SK-N-SH (cell line): ENCODE measurements at places on chromosomes 5 and 9. TPM values are rescaled to one million over a fixed set of nuclear protein-coding genes. Genes with fewer than 3 reads are reported as not detected.

Gene IFNA21
- not detected in 2 replicates for polyA plus RNA-seq

DNA sequence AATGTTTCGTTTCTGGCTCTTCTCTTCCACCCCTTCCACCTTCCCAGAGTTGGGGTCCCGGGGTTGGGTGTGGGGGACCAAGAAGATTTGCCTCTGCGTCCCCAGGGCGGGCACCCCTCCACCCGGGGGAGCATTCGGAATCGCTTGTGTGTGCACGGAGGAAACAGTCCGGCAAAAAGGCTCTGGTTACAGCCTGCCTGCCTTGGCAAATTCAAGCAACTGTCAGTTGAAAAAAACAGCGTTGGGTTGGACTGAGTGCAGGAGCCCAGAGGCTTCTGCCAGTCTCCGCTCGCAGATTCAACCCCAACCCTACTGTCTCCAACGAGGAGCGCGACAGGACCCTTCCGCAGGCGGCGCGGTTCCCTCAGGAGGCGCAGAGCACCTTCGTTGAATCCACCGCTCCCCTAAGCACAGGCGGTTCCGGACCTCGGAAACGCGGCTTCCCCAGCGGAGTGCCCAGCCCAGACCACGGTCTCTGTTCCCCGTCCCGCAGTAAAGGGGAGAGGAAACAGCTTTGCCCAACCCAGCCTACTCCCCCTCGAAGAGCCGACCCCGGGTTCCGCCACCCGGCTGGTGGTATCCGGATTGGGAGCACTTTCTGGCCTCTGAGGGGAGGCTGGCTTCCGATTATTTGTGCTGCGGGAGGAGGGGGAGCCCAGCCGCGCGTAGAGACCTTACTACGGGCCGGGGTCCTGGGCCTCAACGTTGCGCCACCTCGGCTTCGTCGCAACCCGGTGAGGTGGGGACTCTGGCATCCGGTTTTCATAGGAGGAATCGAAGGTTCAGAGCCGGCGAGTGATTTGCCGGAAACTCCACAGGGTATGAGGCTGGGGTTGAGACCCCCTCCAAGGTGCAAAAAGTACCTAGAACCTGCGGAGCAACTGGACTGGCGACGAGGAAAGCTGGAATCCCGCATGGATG, 9.6 kb downstream of the LHX6 start:
- DNase-seq = peak; percentile 56

DNA sequence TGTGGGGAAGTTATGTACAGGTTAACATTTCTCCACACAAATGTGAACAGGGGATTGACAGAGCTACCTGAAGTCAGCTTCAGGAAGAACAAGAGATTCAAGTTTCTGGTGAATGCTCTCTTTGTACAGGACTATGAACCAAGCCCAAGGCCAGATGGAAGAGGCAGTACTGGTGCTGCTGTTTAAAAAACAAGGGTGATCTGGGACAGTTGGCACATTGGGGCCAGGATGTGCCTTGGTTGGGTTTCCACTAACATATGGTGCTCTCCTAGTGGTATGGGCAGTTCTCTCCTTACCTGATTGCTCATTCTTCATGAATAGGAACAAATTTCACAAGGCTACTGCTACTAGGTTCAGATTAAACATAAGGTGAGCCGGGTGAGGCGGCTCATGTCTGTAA, 40.0 kb downstream of the MTMR12 start:
- DNase-seq = no peak

Gene BTNL8
- not detected in 2 replicates for polyA plus RNA-seq

DNA sequence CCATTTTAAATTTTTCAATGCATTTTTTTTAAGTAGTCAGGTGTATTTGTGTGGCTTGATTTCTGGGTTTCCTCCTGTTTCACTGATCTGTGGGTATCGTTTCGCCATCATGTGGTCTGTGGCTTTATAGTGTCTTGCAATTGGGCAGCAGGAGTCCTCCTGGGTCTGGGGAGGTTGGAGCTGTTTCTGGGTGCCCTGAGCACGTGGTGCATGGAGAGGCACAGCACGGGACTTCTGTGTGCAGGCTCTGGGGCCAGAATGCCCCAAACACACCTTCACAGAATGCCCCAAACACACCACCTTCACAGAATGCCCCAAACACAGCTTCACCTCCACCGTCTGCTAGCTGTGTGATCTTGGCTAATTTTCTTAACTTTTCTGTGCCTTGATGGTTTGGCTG, 82.6 kb upstream of the COL5A1 start:
- no peak for DNase-seq

Gene SLC2A8
- polyA plus RNA-seq = 15.1 and 18.7 TPM in 2 replicates

Gene BAAT
- polyA plus RNA-seq = 0.02 and 0.05 TPM in 2 replicates

GRCh38 chr9:113154471-113154870, 3.7 kb downstream of the SLC31A2 start:
- no peak for DNase-seq

- DNase-seq = no peak
These were observed 9.9 kb downstream of the CCDC69 start for GRCh38 chr5:151213803-151214613.

Gene SEMA5A
- 0.58 and 0.71 TPM in 2 replicates for polyA plus RNA-seq

GRCh38 chr5:96432216-96433065, 607 bp downstream of the PCSK1 start:
- DNase-seq = peak; percentile 39

DNA sequence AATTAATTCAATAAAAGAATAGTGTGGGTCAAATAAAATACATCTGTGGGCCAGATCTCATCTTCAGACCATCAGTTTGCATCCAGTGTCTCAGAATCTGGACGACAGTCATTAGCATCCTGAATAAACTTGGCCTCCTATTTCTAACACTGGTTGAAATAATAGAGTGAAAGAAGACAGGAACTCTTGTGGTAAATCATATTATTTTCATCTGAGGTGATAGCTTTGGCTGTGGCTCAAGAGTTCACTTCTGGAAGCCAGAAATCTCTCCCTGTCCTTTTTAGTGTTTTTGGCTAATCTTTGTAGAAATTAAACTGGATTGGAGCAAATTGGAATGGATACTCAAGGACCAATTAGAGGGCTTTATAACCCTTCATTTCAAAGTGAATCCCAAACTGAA, 63.4 kb upstream of the HMHB1 start:
- DNase-seq = no peak

Gene SLC6A3
- not detected in 2 replicates for polyA plus RNA-seq

Gene ZFR
- 24.6 and 38.0 TPM in 2 replicates for polyA plus RNA-seq

- peak; percentile 91 for DNase-seq
These were observed 1.5 kb downstream of the SH3GLB2 start for GRCh38 chr9:129026442-129027223.

Gene CCDC69
- polyA plus RNA-seq = 0.38 and 0.54 TPM in 2 replicates

Gene RALGDS
- polyA plus RNA-seq = 64.1 and 64.7 TPM in 2 replicates

DNA sequence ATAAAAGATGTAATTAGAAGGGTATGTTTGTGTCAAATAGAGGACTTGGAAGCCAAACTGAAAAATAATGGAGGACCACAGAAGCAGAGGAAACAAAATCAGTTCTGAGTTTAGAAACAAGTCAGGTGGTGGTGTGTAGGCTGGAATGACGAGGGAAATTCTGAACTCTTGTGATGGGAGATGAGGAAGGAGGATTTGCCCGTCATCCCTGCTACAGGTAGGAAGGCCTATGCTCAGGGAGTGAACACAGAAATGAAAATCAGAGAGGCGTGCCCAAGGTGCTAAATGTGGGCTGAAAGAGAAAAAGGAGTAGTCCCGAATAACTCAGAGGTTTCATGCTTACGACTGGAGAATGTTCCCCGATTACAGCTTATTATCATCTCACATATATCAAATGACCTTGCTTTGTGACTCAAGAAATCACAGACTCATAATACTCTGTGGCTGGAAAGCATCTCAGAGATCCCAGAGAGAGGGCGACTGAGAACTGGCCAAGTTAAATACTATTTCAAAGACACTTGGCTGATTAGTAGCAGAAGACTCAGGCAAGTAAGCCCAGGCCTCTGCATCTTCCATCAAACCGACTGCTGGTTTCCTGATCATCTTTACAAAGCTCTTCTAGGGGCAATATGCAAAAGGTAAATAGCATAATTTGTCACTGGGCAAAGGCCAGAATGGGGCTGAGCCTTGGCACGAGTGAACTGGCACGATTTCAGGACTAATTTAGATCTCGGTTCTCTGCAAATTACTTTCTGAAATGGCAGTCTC, 126.0 kb downstream of the SUSD1 start:
- no peak for DNase-seq

Gene NTRK2
- polyA plus RNA-seq = 0.05 and 0.16 TPM in 2 replicates

GRCh38 chr5:169650701-169651331, 13.7 kb downstream of the DOCK2 start:
- no peak for DNase-seq

GRCh38 chr5:180645274-180646204, 3.9 kb downstream of the FLT4 start:
- DNase-seq = peak; percentile 34

- no peak for DNase-seq
These were observed 182.3 kb upstream of the EFNA5 start for GRCh38 chr5:107853031-107853430.

- no peak for DNase-seq
These were observed 20.2 kb downstream of the TEK start for GRCh38 chr9:27129221-27129620.

Gene ACER2
- polyA plus RNA-seq = 1.3 and 2.2 TPM in 2 replicates

GRCh38 chr9:123002754-123003153, 30.7 kb upstream of the GPR21 start:
- no peak for DNase-seq
